Gastroesophageal sphincter (tissue), 4 donors: ENCODE measurements at places on chromosomes 2 and 18.

- no peak for ATAC-seq
Measured at GRCh38 chr2:111053266-111053665, 67.4 kb upstream of the BCL2L11 start.

- no peak for ATAC-seq
Measured at GRCh38 chr18:62280786-62281185, 44.3 kb upstream of the TNFRSF11A start.

GRCh38 chr2:102667072-102667471 is 47.7 kb downstream of the SLC9A2 start:
- ATAC-seq = no peak

- ATAC-seq = peak; percentile 80
Measured at GRCh38 chr2:42959234-42960001, 167.0 kb upstream of the HAAO start.

DNA sequence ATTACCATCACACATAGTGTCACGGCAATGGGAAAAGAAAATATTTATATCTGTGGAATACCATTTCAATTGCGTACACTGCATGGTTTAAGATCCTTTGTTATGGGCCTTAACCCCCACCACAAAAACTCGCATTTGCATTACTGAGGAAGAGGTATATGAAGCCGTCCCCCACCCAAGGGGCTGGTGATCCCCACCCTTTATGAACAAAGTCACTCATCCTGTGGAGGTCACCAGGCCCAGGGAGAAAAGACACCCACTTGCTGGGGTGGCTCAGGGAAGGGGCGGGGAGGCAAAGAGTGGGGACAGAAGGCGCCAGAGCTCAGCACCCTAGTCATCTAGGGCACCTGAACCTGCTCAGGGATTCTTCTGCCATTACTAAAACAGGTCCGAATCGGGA is 133.8 kb downstream of the ZNF516 start:
- ATAC-seq = no peak

DNA sequence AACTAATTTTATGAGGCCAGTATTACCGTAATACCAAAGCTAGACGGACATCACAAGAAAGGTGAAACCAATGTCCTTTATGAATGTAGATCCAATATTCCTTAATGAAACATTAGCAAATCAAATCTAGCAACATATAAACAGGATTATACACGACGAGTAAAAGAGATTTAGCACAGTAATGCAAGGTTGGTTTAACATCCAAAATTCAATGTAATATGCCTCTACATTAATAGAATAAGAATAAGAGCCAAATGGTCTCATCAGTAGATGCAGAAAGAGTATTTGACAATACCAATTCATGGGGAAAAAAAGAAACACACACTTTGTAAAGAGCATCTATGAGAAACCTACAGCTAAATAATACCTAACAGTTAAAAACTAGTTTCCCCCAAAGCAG is 99.5 kb downstream of the TMEM163 start:
- no peak for ATAC-seq

- no peak for ATAC-seq
Measured at GRCh38 chr2:16649353-16650286, 16.0 kb downstream of the CYRIA start.

DNA sequence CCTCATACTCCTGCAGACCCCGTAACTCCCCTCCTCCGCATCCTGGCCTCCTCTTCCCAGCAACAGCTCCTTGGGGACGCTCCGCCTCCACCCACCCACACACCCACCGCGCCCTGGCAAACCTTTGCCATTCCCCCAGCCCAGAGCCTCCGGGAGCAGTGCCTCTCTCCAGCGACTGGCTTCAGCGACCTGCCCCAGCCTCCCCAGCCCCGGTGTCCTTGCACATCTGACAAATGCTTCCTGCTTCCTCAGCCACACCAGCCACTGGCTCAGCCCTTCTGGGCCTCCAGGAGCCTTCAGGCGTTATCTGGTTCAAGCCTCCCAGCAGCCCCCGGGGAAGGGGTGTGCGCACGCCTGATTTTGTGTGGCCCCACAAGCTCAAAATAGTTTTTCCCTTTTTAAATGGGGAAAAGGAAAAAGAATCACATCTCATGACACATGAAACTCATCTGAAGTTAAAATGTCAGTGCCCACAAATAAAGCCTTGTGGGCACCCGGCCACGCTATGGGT is 14.2 kb downstream of the ESPNL start:
- ATAC-seq = no peak

DNA sequence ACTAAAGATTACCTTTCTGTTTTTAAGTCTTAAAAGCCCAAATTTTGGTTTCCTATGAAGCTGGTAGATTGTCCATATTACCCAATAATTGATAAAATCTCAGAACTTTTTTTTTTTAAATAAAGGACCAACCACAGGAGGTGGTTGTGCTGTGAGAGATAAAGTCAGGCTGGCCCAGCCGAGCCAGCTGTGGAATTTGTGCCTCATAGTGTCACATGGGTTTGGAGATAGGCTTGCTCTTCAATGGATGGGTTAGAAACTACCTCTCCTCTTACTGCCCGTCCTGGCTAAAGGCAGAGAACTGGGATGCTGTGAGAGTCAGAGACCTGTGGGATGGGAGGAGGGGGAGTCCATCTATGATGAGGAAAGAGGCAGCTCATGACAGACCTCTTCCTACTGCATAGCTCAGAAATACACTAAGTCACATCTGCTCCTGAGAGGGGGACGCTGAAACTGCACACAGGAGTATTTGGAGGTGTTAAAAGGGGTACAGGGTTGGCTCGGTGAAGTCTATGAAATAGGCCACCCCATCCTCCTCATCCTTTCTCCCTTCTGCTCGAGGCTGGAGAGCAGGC is 99.7 kb upstream of the MGAT4A start:
- ATAC-seq = no peak

DNA sequence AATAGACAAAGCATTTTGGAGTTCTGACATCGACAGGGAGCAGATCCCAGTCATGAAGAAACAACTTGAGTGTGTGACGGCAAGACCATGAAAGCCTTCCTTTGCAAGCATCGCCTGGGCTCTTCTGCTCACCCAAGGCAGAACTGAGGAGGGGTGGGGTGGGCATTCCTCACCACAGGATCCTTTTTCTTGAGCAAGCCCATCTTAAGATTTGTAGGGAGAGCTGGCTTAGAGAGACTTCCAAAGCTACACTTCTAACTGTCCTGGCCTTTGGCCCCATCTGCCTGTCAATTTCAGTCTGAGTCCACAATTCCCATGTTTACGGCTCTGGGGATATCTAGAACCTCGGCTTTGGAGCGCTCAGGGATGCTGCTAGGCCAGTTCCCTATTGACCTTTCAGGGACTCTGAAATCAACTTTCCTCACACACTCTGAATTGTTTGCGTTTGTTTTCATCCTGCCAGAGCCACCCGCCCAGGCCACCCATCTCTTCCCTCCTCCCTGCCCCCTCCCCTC is 3.7 kb downstream of the KLHL14 start:
- no peak for ATAC-seq

GRCh38 chr18:11366410-11366809 is 217.0 kb upstream of the PIEZO2 start:
- no peak for ATAC-seq

DNA sequence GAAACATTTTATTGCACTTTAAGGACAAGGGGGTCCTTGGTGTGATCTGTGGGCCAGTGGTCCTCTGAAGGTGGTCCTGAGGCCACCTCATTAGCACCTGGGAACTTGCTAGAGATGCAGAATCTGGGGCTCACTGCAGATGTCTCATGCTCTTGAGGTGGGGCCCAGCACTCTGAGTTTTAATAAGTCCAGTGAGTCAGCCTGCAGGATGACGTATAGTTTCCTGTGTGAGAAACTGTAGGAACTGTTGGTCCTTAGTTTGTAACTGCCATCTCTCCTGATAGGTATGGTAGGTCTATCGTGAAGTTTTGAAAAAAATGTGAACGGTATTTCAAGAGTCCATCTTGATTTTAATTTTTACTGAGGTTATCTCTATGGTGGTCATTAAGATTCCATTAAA is 2.8 kb downstream of the TRPM8 start:
- no peak for ATAC-seq

DNA sequence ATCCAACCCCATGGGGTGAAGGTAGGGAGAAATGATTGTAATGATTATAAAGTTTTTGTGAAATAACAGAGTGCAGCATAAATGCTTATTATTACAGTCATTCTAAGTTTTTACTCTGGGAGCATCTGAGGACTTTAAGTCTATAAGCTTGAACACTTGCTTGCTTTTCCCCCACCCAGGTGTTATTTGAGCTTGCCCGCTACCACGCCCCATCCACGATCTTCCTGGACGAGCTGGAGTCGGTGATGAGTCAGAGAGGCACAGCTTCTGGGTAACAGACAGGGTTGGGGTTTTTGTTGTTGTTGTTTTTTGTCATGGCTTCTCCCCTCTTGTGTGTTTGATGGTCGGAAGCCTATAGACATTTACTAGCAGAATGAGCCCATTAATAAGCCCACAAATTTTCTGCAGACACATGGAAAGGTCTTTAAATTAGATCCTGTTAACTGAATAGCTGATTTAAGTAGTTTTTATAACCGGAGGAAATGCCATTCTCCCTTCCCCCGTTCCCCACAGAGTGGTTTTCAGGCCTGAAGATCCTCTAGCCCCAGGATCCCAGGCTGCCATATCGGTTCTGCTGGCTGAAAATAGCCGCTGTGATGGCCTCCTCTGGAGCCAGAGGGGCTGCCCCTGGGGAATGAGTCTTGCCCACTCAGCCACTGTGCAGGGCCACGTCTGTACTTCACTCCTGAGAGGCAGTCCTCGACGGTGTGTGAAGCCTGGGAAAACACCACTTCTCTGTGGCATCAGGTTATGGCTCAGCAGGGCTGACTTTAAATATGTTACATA is 39.9 kb upstream of the ELOA2 start:
- ATAC-seq = no peak

- no peak for ATAC-seq
Measured at GRCh38 chr18:10487154-10487553, 32.7 kb downstream of the APCDD1 start.

- ATAC-seq = peak; percentile 63
Measured at GRCh38 chr2:240916571-240917008, 10.5 kb downstream of the CROCC2 start.

GRCh38 chr18:41887100-41887499 is 67.9 kb upstream of the PIK3C3 start:
- no peak for ATAC-seq

DNA sequence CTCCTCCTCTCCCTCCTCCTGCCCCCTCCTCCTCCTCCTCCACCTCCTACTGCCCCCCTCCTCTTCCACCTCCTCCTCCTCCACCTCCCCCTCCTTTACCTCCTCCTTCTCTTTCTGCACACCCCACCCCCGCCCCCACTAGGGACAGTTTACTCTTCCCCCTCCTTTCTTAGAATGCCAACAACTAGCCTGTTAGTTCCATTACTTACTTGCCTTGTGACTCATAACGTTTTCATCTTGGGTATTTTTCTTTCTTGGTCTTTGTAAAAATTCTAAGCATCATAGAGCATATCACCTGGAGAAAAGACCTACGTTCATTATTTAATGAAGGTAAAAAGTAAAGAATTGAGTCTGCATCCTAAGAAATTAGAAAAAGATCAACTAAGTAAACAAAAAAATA is 165.3 kb downstream of the NEDD4L start:
- no peak for ATAC-seq

- no peak for ATAC-seq
Measured at GRCh38 chr2:177232098-177232704, 19.6 kb downstream of the HNRNPA3 start.
